ENCODE measurements at places on chromosomes 4 and X.

DNA sequence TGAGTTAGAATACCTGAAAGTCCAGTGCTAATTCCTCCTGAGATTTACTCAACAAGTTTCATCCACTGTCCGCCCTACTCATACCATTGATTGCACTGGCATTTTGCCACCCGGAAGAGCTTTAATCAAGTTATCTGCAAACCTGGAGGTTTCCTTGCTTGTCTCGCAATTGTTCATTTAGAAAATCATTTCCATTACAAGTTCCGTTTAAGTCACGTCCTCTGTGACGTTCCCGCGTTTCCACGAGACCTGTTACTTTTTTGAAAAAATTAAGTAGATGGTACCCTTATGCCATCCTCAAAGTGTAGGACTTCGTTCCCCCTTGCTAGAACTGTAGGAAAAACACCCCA lies 761 bp upstream of the FRYL start:
- peak; percentile 57 for DNase-seq

GRCh38 chr4:44916411-44916810 lies 190.1 kb upstream of the GNPDA2 start:
- DNase-seq: no peak

DNA sequence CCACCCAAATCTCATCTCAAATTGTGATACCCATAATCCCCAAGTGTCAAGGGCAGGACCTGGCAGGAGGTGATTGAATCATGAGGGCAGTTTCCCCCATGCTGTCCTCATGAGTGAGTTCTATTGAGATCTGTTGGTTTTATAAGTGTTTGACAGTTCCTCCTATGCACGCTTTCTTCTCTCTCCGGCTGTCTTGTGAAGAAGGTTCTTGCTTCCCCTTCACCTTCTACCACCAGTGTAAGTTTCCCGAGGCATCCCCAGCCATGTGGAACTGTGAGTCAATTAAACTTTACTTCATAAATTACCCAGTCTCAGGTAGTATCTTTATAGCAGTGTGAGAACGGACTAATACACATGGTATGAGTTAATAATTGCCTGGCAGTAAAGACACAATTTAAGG lies 581.7 kb upstream of the AMOT start:
- no peak for DNase-seq

GRCh38 chr4:187317799-187318198 lies 594.1 kb upstream of the FAT1 start:
- no peak for DNase-seq

- no peak for DNase-seq
Measured at GRCh38 chrX:148698221-148698620, 197.8 kb downstream of the AFF2 start.

- DNase-seq: peak; percentile 59
Measured at GRCh38 chrX:155334486-155335336, at the start of gene CLIC2. CLIC2 (minus strand) TSS chrX:155334614; CDS start chrX:155334427, 187 bp downstream.

DNA sequence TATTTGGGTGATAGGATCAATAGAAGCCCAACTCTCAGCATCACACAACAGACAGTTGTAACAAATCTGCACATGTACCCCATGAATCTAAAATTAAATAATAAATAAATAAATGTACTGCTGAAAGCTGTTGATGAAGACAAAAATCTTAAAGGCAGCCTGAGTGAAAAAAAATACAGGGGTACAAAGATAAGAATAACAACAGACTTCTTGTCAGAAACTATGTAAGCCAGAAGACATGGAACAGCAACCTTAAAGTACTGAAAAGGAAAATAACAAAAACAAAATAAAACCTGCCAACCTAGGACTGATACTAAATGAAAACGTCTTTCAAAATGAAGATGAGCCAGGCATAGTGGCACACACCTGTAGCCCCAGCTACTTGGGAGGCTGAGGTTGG lies 25.0 kb upstream of the PDLIM5 start:
- no peak for DNase-seq

DNA sequence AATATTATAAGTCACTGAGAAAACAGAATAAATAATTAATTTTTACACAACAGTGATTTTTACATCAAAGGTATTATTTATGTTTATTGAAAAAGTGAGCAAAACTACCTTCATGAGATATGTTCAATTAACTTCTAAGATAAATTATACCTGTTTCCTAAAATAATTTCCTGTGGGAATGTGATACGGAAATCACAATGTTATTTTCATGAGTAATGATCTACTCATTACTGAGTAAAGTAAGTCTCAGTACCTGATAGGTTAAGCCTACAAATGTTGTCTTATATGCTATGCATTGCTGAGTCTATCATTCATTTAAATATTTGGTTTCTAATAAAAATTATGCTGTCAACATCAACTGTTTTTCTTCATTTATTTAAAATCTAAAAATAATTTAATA lies 324.0 kb downstream of the STPG2 start:
- DNase-seq: no peak

- no peak for DNase-seq
Measured at GRCh38 chr4:169210504-169211118, 60.1 kb downstream of the SH3RF1 start.

- no peak for DNase-seq
Measured at GRCh38 chrX:37580080-37580479, 8.6 kb downstream of the LANCL3 start.

DNA sequence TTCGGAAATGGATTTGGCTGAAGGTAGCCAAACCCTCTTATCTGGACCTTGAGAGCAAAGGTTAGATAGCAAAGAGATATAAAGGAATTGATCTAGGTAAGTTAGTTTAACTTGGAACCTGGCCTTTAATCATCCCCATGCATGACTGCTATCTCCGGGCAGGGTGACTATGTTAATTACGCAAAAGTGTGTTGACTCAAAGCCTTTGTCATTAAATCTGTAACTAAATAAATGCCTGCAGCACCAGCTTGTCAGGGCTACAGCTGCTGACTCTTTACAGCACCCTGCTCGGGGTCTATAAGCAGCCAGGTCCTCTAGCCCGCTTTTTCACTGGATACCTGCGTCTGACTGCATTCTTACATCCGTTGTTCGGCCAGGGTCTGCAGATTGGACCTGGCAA lies 201.7 kb downstream of the TBCK start:
- no peak for DNase-seq

GRCh38 chrX:9942086-9942485 lies 25.1 kb upstream of the CLDN34 start:
- DNase-seq: no peak

DNA sequence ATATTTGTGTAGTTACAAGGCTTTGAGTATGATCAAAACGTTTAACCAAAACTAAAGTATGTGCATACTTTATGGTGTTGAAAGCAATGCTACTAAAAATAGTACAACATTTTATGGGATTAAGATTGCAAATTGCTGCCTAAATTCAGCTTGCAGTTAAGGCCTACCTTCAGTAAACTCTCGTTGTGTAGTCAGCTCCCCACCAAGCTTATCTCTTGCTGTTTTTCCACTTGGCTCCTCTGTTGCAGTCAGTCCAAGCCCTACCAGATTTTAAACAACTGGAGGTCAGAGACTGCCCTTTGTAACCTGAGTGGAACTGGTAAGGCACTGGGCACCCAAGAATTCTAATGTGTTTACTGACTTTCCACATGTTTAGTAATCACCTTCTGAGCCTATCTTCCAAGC lies 25.7 kb downstream of the AFF1 start:
- DNase-seq: peak; percentile 37

DNA sequence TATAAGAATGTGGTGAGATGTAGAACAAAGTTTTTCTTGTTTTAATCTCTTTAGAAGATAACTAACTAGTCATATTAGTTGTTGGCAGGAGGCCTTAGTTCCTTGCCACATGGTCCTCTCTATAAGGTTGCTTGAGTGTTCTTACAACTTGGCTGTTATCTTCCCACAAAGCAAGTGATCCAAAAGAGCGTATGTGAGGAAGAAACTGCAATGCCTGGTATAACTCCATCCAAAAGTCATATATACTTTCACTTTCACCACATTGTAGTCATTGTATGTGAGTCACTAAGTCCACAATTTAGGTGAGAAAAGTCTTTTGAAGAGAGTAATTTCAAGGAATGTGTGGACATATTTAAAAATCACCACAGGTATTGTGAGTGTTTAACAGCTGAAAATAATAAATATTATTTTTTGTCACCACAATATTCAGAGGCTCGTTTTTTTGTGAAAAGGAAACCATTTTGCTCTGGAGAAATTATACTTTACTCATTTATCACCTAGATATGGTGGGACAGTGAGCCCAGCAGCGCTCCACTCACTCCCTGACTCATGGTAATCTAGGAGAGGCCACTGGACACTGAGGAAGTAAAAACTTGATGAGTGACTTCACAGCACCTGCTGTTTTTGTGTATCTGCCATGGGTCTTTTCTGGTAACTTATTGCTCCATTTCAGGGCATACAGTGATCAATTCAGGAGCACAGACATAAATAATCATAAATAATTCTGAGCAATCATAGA lies 369.4 kb upstream of the NDST3 start:
- no peak for DNase-seq

DNA sequence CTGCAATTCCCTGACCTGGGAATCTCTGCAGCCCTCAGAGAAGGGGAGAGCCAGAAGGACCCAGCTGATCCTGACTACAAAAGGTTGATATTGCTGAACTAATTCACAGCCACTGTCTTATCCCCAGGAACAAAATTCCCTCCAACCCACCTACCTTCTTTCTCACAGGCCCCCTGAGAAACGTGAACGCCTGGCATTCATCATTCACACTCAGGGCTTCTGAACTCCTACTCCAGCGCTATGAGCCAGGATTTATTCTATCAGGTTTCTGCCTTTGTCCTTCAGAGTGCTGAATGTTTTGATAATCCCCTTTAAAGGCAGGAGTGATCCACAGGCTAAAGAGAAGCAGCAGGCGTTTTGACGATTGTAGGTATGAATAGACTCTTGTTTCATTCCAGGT lies 76.5 kb downstream of the KCNIP4 start:
- DNase-seq: no peak
